Lung microvascular endothelial cell (primary cell): ENCODE measurements at places on chromosomes 4 and X. TPM values are rescaled to one million over a fixed set of nuclear protein-coding genes. Genes with fewer than 3 reads are reported as not detected.

The IL2 gene
- total RNA-seq: not detected in 2 replicates

The FRAS1 gene
- 0.20 and 0.65 TPM in 2 replicates for total RNA-seq

The RBM46 gene
- 0.22 TPM in 1 of 2 replicates, not detected in the other for total RNA-seq

The WAS gene
- under 0.01 and 0.22 TPM in 2 replicates for total RNA-seq

The KLF8 gene
- total RNA-seq: 0.20 and 0.22 TPM in 2 replicates

The POU4F2 gene
- not detected in 2 replicates for total RNA-seq

The SH3D19 gene
- total RNA-seq: 30.7 and 36.3 TPM in 2 replicates

The TMEM31 gene
- total RNA-seq: 0.22 TPM in 1 of 2 replicates, not detected in the other

The ZCCHC13 gene
- not detected in 2 replicates for total RNA-seq

The ACE2 gene
- total RNA-seq: not detected in 2 replicates

The NKX3-2 gene
- under 0.01 and 0.20 TPM in 2 replicates for total RNA-seq

The FGFBP2 gene
- total RNA-seq: not detected in 2 replicates

The TRAM1L1 gene
- 0.65 and 0.79 TPM in 2 replicates for total RNA-seq

The BGN gene
- total RNA-seq: 15.3 TPM in 2 replicates

The AMTN gene
- total RNA-seq: not detected in 2 replicates

The SRPX gene
- total RNA-seq: 99.4 and 108 TPM in 2 replicates

The RTL5 gene
- total RNA-seq: 0.22 and 0.60 TPM in 2 replicates

The PF4V1 gene
- not detected in 2 replicates for total RNA-seq

The RHOH gene
- 0.22 TPM in 1 of 2 replicates, not detected in the other for total RNA-seq

The CASP6 gene
- total RNA-seq: 37.3 and 47.5 TPM in 2 replicates

The CUL4B gene
- 30.8 and 32.9 TPM in 2 replicates for total RNA-seq
